ENCODE measurements at places on chromosomes 11 and 22. TPM values are rescaled to one million over a fixed set of nuclear protein-coding genes. Genes with fewer than 3 reads are reported as not detected.

The OR52E1 gene
- not detected for total RNA-seq

The OR10AG1 gene
- not detected for total RNA-seq

The KCNJ11 gene
- 0.99 TPM for total RNA-seq

The POU2AF3 gene
- total RNA-seq: not detected

The SUSD2 gene
- 0.96 TPM for total RNA-seq

The FOLR1 gene
- total RNA-seq: not detected

GRCh38 chr11:110798201-110798900, 86.1 kb upstream of the ARHGAP20 start:
- no peak for DNase-seq

DNA sequence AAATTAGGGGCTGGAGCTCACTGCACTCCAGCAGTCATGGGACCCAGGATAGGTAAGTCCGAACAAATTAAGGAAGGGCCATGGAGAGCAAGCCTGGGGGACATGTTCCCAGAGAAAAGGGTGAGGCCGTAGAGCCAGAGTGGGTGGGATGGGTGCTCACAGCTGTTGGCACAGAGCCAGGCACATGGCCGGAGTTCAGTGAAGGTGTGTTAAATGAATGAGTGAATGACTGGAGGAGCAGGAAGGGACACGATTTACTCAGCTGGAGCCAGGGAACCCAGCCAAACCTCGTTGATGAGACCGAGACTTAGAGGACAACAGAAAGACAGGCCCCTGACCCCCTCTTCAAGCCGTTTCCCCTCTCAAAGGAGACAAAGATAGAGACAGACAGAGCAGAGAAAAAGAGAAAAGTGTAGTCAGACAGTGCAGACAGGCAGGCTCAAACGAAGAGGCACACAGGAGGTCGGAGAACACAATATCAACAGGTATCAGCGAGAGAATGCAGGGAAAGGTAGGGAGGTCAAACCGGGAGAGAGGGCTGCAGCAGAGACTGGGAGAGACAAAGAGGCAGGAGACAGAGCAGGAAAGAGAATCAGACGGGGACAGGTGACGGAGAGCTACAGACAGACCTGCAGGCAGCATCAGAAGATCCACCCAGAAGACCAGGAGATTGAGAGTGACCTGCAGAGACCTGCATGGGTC, 590 bp downstream of the SLCO2B1 start:
- no peak for DNase-seq

- DNase-seq: peak; percentile 68
Observed at GRCh38 chr11:57566905-57567514, 462 bp downstream of the UBE2L6 start.

GRCh38 chr22:50078761-50079160, 6.5 kb downstream of the MLC1 start:
- no peak for DNase-seq

- DNase-seq: no peak
Observed at GRCh38 chr11:86746514-86746913, 53.8 kb upstream of the PRSS23 start.

DNA sequence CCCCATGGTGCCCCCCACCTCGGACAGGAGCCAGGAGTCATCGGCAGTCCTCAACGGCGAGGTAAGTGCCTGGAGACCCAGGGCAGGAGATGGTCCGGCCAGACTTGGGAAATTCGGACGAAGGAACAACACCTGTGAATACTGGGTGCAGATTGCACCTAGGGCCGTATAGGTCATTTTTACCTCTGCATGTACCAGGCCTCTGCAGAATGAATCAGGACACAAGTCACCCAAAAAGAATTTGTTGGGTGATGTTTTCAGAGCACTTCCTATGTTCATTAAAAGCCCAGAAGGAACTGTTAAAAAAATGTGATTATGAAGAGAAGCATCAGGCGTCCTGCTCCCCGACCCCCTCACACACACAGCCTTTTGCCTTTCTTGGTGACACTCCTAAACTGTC, 93.9 kb downstream of the C11orf91 start:
- DNase-seq: no peak

DNA sequence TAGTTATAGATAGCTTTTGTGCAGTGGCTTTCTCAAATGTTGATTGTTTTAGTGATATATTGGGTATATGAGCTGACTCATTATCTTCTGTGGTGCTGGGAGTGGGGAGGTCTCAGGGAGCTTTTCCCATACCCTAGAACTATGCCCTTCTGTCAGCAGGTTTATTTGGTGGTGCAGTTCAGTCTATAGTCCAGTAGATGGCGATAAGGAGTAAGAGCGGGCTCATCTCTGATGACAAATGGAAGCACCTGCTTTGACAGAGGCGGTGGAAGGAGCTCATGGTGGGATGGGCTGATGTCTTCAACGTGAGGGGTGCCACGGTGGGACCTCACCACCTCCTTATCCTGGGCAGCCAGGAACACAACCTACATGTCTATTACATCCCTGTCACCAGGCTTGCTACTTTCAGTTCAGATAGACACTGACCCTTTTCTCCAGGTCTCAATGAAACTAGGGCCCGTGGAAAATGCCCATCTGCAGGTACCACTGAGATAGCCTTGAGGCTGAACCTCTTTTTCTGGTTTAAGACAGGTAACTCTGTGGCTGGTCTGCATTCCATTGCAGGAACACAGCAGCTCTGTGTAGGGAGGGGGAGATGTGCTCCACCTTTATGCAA, 13.0 kb upstream of the OR6A2 start:
- peak; percentile 46 for DNase-seq

- DNase-seq: no peak
Observed at GRCh38 chr22:30781271-30781875, 86.7 kb downstream of the OSBP2 start.

DNA sequence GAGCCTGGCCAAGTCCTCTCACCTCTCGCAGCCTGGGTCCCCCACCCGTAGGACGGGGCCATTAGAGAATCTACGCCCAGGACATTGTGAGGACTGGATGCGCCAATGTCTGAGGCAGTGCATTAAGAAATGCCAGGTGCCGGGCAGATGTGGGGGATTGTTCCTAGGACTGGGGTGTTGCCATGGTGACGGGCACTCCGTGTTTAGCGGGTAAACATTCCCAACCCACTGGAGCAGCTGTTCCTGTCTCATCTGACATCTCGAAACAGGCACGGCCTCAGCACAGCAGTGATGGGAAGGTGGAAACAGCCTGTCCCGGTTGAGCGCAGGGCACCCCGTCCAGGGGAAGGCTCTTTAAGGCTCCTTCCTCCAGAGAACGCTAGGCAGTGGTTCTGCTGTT, 99.6 kb upstream of the RTL6 start:
- DNase-seq: no peak

GRCh38 chr11:43969543-43969942, 27.1 kb downstream of the C11orf96 start:
- no peak for DNase-seq

- DNase-seq: no peak
Observed at GRCh38 chr11:73975479-73975757, 7.2 kb downstream of the UCP2 start.

DNA sequence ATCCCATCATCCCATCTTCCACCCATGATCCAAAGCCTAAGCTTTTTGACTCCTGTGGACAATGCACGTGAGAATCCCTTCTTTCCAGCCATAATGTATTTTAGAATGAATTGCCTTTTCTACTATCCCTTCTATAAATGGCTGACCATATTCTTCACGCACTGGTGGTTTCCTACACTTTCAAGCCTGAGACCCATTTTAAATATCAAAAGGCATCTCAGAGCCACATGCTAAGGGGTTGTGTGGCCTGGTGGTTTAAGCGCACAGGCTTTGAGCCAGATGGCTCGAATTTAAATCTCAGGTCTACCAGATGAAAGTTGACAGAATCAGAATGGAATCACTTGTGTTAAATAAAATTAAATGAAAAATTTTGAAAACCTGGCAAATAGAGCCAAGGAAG, 54.5 kb downstream of the C11orf91 start:
- no peak for DNase-seq

- DNase-seq: no peak
Observed at GRCh38 chr11:131560287-131560686, 189.9 kb downstream of the NTM start.

GRCh38 chr11:88515002-88515401, 177.5 kb upstream of the CTSC start:
- DNase-seq: no peak

- DNase-seq: no peak
Observed at GRCh38 chr11:84963240-84963639, 663.9 kb downstream of the DLG2 start.
